ENCODE measurements at places on chromosomes 13 and 19.

DNA sequence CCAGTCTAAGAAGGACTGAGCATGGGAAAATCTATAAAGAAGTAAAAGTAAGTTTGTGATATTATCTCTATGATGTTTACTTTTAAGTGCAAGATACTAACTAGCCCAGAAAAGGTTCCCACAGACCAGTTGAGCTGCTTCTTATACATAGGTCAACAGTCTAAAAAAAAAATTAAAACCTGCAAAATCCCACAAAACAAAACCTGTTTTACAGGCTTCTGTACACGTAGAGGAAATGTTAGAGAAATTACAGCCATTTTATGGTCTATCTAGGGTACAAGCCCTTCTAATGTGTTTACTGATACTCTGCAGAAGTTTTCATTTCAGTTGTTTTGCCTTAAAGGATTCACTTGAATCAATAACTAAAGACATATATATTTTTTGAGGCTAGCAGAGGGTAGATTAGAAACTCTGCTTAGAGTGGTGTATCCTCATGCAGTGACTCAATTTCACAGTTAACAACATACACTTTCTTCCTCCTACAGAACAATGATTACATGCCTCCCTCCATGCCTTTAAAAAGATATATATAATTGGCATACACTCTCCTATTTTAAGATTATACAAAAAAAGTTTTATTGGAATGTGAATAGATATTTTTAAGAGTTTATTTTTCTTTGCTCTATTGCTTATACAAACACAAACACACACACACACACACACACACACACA lies 43.9 kb downstream of the CAB39L start:
- DNase-seq = no peak

- DNase-seq = no peak
These were observed 1.3 kb downstream of the SHISA7 start for GRCh38 chr19:55441692-55442321.

- DNase-seq = no peak
These were observed 12.2 kb upstream of the ZNF304 start for GRCh38 chr19:57338877-57339276.

GRCh38 chr13:106690779-106691178 lies 122.8 kb upstream of the ARGLU1 start:
- DNase-seq = no peak

DNA sequence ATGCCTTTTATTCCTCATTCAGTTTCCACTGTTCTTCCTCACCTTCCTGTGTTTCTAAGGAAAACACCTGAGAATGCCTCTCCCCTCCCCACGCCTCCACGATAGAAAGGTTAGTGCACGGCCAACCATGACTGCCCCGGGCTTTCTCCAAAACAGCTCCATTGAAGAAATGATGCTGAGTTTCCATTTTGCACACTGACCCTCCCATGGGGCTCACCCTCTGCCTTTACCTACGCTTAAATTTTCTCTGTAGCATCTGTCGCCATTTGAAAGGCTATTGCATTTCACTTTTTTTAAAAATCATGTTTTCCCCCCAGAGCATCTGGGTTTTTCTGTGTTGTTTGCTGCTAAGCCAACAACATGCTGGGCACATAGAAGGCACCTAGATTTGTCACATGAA lies 48.2 kb downstream of the ABCC4 start:
- DNase-seq = no peak

DNA sequence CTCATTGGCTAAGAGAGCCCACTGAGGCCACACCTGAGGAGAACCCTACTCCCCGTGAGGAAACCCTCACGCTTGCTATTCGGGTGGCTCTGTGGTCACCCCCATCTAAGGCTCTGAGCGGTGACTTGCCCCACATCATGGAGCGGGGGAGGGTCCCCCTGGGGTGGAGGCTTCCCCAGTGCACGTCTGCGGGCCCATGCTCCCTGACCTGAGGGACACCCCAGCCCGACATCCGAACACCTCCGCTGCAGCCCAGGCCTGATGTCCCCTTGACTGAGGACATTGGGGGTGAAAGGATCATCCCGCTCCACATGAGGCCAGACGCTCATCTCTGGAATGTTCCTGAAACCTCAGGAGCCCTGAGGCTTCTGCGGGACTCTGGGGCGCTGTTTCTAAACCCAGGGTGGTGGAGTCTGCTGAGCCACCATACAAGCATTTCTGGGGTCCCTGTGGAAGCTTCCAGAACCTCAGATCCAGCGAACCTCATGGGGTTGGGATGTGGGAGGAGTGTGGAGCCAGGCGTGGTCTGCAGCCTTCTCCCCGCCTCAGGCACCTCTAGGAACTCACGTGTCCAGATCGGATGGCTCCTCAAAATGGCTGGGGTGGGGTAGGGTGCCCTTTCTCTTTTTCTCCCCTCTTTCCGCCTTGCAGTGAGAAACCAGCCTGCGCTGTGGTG lies 19.9 kb downstream of the TMED1 start:
- no peak for DNase-seq

DNA sequence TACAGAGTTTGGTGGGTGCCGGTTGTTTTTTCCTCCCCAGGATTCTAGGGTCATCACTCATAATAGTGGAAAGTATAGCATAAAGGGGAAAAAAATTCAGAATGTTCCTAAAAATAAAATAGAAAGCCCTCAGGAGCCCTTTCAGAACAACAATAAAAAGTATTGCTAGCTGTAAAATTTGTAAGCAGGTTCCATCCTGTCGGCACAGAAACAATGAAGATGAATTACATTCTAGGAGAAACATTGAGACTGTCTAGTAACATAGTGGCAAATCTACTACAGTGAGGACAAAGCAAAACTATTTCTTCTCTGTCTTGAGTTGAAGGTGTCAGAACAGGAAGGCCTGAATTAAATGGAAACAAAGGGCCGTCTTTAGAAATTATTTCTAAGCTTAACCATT lies 870.7 kb downstream of the PCDH9 start:
- DNase-seq = no peak

GRCh38 chr19:843180-843835 lies 2.5 kb downstream of the PRTN3 start:
- DNase-seq = no peak

- no peak for DNase-seq
These were observed 15.6 kb downstream of the TUBGCP3 start for GRCh38 chr13:112572366-112572765.

- DNase-seq = no peak
These were observed 4.9 kb downstream of the ACP4 start for GRCh38 chr19:50794876-50795663.

- DNase-seq = no peak
These were observed 53.1 kb downstream of the ATP7B start for GRCh38 chr13:51958217-51958547.

- no peak for DNase-seq
These were observed 153.8 kb upstream of the UBL3 start for GRCh38 chr13:30004204-30004603.

GRCh38 chr19:27652281-27652680 lies 1560.7 kb downstream of the UQCRFS1 start:
- no peak for DNase-seq

- DNase-seq = no peak
These were observed 147.2 kb downstream of the MIPEP start for GRCh38 chr13:23741879-23742510.

GRCh38 chr13:82947191-82947621 lies 935.1 kb downstream of the SLITRK1 start:
- peak; percentile 27 for DNase-seq

DNA sequence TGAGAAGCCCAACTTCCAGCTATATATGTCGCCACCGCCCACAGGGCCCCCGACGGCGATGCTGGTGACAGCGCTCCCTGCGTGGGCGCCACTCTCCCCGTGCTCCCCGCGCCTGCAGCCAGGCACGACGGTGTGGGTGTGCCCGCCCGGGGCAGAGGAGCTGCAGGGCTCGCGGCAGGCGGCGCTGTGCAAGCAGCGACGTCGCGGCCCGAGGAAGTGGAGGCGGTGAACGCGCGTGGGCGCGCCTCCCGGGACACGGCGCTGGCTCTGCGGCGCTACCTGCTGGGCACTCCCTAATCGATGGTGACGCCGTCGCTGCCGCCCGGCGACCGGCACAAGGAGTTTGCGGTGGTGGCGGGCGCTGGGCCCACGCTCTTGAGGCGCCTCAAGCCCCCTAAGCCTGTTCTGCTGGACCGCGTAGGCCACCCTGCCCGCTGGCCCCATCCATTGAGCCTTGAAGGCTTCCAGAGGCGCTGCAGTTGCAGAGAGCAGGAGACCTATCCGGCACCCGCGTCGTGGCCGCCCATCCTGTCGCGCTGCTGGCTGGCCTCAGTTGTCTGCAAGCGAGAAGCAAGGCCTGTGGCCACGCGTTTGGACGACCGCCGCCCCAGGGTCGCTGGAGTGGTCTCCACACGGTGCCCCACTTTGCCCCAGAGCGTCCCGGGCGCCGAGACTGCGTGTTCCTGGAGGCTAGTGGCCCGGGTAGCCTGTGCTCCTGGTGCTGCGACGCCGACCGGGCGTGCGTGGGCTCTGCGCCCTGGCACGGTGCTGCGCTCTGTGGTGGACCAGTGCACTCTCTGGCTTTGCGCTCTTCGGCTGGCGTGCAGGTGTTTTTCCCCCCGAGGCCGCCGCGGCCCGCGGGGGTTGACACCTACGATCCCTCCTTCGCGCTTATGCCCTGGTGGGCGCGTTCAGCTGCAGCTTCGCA lies 23.1 kb downstream of the LRFN3 start:
- no peak for DNase-seq

DNA sequence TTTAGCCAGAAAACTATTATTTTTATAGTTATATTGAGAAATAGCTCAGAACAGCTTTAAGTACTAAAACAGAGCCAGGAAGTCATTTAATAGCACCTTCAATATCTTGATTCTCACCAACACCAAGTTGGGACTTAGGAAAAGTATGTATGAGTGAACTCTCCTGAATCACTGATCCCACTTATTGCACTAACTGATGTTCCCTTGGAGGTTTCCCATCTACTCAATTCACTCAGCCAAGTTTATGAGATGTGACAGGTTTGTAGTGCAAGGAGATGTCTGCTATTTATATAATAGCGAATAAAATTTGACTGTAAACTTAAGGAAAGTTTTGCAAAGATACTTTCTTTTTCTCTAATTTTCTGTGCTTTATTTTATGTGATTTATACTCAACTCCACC lies 1147.6 kb upstream of the PCDH20 start:
- DNase-seq = no peak

DNA sequence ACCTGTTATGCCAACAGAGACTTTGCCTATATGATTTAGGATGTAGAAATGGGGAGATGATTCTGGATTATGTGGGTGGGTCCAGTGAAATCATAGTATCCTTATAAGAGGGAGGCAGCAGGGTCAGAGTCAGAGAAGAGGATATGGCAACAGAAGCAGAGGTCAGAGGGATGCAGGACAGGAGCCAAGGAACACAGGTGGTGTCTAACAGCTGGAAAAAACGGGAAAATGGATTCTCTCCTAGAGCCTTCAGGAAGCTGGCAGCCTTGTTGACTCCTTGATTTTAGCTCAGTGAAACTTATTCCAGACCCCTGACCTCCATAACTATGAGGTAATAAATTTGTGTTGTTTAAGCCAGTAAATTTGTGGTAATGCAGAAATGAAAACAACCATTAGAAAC lies 28.8 kb upstream of the OXGR1 start:
- no peak for DNase-seq

- DNase-seq = no peak
These were observed 312 bp downstream of the GSK3A start for GRCh38 chr19:42242069-42242511.

- no peak for DNase-seq
These were observed 45.3 kb downstream of the POLR1D start for GRCh38 chr13:27666951-27667350.

DNA sequence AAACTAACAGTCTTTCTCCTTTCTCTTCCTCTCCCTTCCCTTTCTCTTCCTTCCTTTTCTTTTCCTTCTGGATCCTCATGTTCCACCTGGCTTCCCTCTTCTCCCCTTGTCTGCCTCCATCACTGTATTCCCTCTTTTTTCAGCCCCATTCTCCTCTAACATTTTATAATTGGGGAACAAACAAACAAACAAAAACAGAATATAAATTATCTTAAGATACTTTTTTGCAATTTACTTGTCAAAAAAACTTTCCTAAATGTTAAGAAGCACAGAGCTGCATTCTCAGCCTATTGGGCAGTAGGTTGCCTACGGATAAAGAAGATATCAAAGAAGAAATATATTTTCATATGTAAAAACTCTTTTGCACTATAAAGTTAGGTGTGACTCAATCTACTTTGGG lies 1382.2 kb upstream of the MIR17HG start:
- DNase-seq = no peak

- no peak for DNase-seq
These were observed 728.4 kb downstream of the SLITRK1 start for GRCh38 chr13:83153848-83154247.

DNA sequence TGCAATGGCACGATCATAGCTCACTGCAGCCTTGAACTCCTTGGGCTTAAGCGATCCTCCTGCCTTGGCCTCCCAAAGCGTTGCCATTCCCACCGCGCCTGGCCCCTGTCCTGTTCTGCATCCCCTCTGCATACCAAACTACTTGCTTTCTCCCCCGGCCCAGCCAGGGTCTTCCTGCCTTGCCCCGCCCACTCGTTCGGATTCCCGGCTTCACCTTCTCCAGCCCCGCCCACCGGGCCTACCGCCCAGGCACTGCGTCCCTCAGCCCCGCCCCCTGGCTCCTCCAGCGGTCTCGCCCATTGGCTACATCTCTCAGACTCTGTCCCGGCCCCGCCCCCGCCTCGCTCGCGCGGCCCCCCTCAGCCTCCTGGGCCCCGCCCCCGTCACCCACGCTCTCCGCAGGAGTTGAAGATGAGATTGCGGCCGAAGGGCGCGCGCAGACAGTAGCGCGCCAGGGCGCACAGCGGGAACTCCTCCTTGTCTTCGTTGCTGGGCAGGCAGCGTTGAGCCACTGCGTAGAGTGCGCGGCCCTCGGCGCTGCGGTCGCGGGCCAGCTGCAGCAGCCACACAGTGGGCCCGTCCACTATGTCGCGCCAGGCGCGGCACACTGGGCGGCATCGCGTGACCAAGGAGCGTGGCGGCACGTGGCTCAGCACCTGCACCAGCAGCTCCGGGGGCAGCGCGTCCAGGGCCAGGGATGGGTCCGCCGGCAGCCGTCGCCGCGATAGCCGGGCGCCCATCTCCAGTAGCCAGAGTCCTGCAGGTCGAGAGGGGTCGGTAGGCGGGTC lies 19.0 kb downstream of the MRPS12 start:
- no peak for DNase-seq

GRCh38 chr13:28490061-28490460 lies 4.9 kb downstream of the FLT1 start:
- no peak for DNase-seq

- DNase-seq = no peak
These were observed 3.4 kb upstream of the PTBP1 start for GRCh38 chr19:793806-794205.

DNA sequence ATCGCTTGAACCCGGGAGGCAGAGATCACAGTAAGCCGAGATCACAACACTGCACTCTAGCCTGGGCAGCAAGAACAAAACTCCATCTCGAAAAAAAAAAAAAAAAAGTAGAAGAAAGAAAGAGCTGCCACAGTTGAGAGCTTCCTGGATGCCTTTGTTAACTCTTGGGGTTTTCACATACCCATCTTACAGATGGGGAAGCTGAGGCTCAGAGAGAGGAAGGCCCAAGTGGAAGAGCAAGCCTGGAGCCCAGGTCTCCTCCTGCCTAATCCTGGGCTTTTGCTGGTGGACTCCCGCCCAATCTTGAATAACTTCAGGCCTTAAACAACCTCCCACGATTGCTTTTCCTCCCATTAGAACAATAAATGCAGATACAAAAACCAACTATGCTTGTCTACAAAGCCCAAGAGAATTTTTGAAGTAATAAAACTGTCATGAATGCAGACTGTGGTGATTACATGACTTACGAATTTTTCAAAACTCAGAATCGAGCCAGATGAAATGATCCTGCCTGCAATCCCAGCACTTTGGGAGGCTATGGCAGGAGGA lies 41.7 kb downstream of the LTBP4 start:
- DNase-seq = no peak

Measured in BJ (cell line).